ENCODE measurements at places on chromosomes 12 and 14. TPM values are rescaled to one million over a fixed set of nuclear protein-coding genes. Genes with fewer than 3 reads are reported as not detected.

- DNase-seq = peak; percentile 54
Observed at GRCh38 chr14:34650786-34651584, 21.0 kb upstream of the SNX6 start.

GRCh38 chr12:68292151-68292943 is 38.9 kb upstream of the IL22 start:
- DNase-seq = no peak

DNA sequence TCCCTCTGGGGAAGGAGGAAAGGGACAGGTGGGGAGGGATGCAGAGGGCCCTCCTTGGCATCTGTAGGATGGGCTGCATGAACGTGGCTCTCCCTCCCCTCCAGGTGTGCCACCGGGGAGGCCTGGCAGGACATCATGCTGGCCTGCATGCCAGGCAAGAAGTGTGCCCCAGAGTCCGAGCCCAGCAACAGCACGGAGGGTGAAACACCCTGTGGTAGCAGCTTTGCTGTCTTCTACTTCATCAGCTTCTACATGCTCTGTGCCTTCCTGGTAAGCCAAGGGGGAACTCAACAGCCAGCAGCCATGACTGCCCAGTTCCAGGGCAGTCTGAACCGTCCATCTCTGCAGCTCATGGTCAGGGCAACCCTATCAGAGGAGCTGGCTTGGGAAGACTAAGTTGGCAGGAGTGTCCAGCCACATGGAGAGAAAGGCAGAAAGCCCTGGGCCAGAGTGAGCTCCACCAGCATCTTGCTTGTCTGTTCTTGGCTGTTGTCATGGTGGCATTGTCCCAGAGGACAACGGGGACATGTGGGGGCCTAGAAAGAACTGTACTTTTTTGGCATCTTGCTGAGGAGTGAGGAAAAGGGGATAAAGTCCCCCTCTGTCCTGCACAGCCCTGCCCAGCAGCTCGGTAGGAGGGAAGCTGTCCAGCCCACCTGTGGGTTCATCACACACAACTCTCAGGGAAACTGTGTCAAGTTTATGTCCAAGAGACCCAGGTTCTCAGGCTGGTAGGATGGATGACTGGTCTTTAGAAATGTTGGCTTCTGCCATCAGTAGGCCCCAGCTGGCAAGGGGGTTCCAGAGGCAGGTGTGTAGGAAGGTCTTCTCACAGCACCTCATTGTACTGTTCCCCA is 129.8 kb upstream of the FKBP4 start:
- no peak for DNase-seq

- no peak for DNase-seq
Observed at GRCh38 chr12:65279369-65280112, 1.1 kb downstream of the MSRB3 start.

GRCh38 chr12:92079054-92079385 is 66.6 kb downstream of the BTG1 start:
- DNase-seq = no peak

DNA sequence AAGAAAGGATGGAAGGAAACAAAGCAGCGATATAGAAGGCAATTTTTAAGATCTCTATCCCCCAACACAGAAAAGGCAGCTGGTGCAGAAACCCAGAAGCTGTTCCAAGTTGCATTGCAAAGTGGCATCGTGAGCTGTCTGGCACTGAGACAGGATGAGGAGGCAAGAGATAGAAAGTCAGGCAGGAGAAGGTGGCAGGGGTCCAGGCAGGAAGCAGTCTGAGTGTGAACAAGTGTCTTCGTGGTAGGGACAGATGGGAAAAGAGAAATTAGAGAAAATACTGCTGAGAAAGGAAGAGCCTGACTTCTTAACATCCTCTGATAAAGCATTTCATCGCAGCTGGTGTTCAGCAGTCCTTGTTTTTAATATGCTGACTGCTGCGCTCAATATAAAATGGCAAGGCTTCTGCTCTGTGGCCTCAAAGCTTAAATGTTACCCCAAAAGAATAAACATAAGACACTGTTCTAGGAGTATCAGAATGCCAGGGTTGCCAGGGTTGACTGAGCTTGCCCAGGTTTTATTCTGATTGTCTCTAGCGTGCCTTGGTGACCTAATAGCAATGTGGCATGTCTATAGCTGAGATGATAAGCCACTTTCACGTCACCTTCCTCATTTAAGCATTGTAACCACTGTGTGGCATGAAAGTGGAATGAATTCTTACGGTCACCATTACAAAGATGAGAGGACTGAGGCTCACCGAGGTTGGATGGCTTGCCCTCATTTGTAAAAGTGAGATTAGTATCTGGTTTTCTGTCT is 397.6 kb downstream of the NUAK1 start:
- DNase-seq = peak; percentile 86

DNA sequence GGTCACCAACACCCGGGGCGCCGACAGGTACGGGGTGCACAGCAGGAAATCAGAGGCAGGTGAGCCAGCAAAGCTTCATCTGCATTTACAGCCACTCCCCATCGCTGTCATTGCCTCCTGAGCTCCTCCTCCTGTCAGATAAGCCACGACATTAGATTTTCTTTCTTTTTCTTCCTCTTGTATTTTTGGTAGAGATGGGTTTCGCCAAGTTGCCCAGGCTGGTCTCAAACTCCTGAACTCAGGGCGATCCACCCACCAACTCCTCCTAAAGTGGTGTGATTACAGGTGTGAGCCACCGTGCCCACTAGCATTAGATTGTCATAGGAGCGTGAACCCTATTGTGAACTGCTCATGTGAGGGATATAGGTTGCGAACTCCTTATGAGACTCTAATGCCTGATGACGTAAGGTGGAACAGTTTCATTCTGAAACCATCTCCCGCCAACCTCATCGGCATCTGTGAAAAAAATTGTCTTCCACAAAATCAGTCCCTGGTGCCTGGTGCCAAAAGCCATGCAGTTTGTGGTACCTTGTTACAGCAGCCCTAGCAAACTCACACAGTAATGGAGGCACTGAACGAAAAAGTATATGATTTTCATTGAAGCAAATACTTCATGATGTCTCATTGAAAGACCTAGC is 1.5 kb downstream of the STYK1 start:
- DNase-seq = no peak

GRCh38 chr12:106780010-106780631 is 5.6 kb downstream of the RIC8B start:
- DNase-seq = no peak

DNA sequence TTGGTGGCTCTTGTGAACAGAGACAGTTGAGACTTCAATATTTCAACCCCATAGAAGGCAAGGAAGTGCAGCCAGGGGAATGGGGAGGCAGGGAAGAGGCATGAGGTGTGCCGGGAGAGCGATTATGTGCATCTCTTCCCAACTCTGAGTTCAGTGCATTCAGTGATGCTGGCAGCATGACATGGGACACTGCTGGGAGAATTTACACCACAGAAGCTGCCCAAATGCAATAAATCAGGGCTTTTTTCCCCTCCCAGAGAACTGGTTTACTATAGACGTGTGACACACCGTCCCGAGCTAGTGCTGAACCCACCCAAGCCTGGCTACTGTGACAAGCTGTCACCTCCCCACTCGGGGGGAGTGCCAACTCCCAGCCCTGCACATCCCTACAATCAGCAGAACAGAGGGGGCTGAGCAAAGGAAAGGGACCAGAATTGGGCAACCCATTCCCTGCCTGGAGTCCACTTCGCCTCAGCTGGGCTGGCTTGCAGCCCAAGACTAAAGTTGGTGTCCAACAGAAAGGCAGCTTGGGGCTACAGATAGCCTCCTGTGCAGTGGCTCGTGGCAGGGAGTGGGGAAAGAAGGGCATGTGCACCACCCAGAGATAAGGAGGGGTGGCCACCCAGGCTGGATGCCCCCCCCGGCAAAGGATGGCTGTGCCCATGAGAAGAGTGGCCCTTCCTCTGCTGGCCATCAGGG is 16.7 kb downstream of the AHSA1 start:
- peak; percentile 22 for DNase-seq

DNA sequence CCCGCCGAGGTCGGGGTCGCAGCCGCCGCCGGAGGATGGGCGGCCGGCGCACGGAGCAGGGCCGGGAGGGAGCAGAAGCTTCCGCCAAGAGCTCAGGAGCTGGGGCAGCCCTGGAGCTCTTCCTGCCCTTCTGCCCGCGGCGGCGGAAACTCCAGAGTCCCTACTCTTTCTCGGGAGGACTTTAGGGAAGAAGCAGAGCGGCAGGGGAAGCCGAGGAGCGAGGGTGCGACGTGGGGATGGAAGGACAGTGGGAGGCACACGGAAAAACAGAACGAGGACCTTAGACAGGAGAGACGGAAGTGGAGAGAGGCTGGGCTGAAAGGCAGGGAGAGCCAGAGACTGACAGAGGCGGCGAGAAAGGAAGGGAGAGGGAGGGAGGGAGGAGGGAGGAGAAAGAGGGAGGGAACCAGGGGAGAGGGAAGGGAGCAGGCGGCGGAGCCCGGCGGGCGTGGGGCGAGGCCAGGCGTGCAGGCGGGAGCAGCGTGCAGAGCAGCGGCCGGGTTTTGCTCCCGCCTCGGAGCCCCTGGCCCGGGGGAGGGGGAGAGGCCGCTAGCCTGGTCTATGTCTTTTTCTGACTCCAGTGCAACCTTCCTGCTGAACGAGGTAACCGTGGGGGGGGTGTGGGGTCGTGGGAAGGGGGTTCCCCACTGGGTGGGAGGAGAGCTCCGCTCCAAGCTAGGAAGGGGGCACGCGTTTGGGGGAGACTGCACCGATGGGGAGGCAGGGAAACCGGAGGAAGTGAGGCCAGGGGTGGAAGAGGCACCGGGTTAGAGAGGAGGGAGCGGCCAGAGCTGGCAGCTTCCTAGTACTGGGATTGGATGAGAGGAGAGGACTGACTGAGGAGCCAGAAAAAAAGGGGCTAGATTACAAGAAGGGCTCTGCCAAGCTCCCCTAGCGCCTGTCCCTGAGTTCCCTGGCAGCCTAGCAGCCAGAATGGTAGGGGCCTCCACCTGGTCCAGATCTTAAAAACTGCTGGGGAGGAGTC is 2.9 kb upstream of the CACNB3 start:
- DNase-seq = peak; percentile 95

DNA sequence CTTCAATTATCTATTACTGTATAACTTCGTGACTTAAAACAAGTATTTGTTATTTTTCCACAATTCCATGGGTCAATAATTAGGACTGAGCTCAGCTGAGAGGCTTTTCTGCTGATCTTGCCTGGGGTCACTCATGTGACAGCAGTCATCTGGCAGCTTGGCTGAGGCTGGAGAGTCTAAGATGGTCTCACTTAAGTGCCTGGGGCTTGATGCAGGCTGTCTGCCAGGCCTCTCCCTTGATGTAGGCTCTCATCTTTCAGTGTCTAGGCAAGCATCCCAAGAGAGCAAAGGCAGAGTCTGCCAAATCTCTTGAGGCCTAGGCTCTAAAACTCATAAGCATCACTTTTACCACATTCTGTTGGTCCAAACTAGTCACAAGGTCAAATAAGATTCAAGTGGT is 93.2 kb downstream of the NKX2-1 start:
- DNase-seq = no peak

DNA sequence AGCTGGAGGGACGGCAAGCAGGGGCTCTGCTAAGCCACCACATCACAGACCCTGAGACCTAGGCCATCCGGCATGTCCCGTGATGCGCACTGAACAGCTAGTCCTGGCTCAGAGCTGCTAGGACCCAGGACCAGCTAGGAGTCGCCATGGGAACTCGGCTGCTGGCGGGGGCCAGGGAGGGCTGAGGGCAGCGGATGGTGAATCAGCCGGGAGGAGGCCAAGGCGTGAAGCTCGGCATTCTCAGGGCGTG is 5.1 kb downstream of the AHNAK2 start:
- DNase-seq = peak; percentile 79

DNA sequence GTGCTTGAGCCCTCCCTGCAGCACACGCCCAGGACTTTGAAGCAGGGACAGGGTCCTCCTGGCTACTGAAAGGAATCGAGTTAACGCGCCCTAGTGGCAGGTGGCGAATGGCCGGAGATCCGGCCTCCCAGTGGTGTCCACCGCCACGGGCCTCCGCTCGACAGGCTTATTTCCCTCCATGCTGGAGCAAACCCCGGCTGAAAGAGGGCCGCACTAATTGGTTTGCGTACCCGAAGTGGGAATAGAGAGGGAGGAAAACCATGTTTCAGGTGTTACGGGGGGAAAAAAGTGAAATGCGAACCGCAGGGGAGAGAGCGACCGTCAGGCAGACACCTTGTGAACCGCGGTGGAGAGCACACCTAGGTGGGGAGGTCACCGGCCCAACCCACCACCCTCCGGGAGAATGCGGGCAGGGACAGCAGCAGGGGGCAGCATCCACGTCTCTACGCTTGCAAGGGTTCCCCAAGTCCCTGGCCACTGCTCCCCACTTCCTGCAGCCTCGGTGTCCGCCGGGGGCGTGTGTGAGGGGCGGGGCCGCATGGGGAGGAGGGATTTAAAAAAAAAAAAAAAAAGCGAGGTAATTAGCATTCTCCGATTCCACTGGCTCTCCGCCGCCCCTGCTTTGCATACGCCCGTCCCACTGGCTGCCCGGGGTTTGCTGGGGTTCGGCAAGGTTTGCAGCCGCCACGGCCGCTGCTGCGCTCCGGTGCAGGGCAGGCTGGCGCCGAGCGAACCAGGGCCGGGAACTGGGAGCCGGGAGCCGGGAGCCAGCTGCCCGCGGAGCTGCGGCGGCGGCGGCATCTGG is 224.6 kb upstream of the CRY1 start:
- DNase-seq = peak; percentile 91

DNA sequence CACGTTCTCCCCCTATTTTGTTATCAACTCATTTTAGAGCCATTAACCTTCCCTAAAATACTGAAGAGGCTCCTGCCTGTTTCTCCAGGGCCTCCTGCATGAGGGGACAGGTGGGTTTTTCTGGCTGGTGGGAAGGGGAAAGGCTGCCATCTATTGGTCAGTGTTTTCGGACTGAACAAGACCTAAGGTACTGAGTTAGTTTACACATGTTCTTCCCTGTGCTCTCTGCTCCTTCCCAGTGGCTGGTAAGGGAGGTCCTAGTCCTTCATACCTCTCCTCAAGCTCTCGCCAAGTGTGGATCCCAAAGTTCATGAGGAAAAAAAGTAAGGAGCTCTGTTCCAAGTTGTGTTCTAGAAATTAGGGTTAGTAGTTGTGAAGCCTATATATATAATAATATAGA is 357.5 kb downstream of the FSCB start:
- DNase-seq = peak; percentile 7

Gene FKBP3
- total RNA-seq = 59.4 TPM

Gene OTOGL
- 0.40 TPM for total RNA-seq

Gene LPAR5
- 0.58 TPM for total RNA-seq

Gene SELPLG
- total RNA-seq = 2.8 TPM

Data from muscle of leg (tissue), 16 donors.